ENCODE measurements at places on chromosomes 16 and 17.

- DNase-seq = no peak
Observed at GRCh38 chr16:17307504-17307903, 163.3 kb downstream of the XYLT1 start.

- DNase-seq = no peak
Observed at GRCh38 chr17:1060991-1061390, 64.1 kb downstream of the TIMM22 start.

DNA sequence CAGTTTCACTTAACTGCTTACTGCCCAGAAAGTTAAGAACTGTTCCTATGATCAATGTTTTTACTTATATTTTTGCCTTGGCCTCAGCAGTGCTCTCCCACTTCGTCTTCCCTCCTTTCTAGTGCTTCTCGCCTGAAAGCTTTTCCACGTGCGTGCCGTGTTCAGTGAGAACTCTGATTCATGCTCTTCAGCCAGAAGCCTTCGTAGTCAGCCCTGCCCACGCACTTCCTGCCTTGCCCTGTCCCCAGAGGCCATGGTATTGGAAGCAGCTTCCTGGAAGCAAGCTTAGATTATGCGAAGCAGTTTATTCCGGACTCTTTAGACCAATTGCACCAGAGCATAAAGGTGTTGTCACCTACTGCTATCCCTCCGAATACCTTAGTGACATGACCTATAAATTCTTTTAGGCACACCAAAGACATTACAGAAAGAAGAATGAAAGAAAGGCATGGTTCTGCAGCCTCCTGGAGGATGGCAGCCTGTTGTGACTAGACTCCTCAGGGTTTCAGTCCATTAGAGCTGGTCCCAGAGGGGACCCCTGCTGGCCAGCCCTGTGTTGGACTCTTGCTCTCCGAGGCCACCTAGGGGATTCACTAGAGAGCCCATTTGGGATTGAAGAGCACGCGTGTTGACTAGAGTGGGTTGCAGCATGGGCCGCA, 105.2 kb downstream of the RPTOR start:
- DNase-seq = peak; percentile 95

DNA sequence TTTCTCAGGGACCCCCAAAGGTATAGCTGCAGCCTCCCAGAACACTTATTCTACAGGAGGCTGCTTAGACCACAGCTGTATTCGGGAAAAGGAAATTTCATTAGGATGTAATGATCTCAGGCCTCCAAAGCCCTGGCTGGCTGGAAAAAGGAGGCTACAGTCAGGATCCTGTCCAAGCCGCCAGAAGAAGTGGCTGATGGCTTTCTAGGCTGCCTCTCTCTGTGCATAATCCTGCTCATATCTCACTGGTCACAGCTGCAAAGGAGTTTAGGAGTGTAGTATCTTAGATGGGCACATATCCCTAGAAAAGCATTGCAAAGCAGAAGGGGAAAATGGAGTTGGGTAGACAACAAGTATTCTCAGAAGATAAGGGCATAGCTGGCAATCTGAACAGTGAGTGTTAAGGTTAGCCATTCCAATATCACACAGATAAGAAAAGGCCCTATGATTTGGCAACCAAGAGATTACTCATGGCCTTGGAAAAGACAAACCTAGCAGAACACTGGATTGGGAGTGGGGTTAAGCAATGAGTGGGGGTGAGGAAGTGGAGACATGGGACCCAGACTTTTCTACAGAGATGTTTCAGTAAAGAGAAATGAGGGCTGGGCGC, 26.0 kb upstream of the PRKCA start:
- DNase-seq = no peak

GRCh38 chr17:39096508-39097149, 54.8 kb downstream of the PLXDC1 start:
- peak; percentile 75 for DNase-seq

DNA sequence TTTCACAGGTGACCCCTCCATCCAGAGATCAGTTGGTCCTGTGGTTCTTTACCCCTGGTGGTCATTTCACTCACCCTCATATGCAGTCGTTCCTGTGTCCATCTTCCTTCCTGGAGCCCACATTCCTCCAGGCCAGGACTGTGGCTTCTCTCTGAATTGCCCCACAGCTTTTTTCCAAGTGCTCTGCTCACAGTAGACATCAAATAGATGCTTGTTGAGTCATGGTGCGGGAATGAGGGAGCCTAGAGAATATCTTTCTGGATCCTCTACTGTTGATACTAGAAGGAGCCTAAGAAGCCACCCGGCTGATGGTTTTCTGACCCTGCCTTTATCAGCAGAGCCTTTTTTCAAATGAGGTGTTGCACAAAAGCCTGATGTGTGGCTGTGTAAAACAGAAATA, 10.4 kb downstream of the USB1 start:
- no peak for DNase-seq

GRCh38 chr17:43873815-43874214, 26.8 kb downstream of the CD300LG start:
- DNase-seq = no peak

DNA sequence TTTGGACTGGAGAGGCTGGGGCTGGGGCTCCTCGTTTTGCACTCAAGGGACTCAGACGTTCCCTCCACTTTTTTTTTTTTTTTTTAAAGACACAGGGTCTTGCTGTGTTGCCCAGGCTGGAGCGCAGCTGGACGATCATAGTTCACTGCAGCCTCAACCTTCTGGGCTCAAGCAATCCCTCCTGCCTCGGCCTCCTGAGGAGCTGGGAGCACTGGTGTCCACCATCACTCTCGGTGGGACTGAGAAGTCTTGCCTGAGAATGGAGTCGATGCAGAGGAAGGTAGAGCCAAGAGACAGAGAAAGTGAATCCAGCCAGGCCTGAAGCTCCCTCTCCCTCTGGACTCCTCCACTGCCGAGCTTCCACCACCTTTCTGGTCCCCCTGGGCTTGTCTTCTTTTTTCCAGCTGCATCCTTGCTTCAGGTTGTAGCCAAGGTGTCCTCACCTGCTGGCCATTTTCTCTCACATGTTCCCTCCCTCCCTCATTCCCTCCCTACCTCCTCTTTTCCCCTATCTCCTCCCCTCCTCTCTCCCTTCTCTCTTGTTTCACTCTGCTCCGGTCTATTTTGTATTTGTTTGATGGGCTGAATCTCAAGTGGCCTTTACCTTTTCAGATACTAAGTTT, 233.8 kb downstream of the SNX29 start:
- no peak for DNase-seq

DNA sequence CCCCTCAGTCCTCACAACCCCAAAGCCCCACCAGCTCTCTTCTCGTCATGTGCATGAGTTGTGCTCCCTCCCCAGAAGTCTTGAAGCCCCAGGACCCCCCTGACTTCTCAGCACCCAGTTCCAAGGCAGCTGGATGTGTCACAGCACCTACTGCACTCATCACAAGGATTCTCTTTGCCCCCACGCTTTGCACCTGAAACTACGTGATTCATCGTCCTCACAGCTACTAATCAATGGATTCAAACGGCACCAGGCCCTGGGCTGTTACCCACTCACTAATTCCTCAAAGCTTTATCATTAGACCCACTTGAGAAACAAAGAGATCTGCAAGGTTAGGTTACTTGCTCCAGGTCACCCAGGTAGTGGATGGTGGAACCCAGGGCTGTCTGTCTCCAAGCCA, 45.1 kb upstream of the NDRG4 start:
- no peak for DNase-seq

DNA sequence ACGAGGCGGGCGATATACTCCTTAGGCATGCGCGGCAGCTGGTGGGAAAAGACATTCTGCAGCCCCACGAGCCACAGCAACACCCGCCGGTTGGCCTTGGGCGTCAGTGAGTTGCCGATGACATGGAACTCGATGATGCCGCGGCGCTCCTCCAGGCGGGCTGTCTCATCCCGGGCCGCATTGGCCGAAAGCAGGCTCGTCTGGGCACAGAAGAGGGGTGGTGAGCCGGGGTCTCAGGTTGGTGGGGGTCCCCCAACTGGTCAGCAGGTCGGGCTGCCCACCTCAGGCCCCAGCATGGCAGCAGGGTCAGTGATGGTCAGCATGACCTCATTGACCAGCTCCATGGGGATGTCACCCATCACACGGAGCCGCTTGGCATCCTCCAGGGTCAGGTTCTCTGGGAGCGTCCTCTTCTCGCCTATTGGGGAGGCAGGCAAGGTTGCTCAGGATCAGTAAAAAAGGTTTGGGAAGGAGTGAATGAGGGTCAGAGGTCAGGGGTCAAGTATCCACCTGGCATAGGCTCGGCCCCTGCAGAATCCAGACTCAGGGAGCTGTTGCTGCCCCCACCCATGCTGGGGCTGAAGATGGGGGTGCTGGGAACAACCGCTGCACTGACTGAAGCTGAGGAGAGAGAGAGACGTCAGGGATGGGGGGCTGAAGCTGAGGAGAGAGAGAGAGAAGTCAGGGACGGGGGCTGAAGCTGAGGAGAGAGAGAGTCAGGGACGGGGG, 3.6 kb downstream of the KAT2A start:
- no peak for DNase-seq
